ENCODE measurements at places on chromosomes 3 and 15.

GRCh38 chr15:65655457-65655856 is 33.7 kb downstream of the SLC24A1 start:
- DNase-seq, result no peak

DNA sequence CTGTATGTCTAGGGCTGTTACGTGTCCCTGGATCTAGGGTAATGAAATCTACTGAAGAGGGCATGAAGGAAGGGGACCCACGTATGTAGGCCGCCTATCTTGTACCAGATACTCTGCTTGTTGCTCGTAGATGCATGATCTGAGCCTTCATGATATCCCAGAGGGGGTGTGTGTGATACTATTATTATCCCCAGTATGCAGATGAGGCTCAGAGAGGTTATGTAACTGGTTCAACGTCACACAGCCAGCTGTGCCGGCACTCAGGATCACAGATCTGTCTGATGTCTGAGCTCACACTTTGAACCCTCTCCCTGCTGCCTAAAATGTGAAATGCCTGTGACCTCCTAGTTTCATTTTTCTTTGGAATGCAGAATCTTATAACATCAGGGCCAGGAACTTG is 36.2 kb upstream of the SEC13 start:
- no peak for DNase-seq

- no peak for DNase-seq
Measured at GRCh38 chr15:66803182-66803729, 101.2 kb downstream of the SMAD6 start.

GRCh38 chr3:196969660-196970546 is 1.3 kb upstream of the PIGZ start:
- DNase-seq, result peak; percentile 68

DNA sequence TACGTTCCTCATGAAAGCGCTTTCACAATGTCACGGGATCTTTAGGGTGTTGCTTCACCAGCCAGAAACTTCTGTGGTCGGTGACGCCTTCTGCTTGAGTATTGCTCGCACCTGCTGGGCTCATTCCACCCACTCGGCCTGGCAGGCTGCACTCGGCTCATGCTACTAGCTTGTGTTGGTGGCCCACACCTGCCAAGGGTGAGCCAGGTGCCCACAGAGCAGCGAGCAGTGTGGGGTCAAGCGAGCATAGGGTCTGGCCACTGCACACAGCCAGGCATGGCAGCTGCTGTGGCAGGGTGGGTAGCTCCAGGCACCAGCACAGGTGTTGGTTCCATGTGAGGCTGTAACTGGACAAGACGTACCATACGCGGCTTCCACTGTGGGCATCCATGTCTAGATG is 202.9 kb upstream of the CADM2 start:
- no peak for DNase-seq

GRCh38 chr3:150599611-150600297 is 3.4 kb upstream of the SELENOT start:
- DNase-seq, result no peak

- no peak for DNase-seq
Measured at GRCh38 chr3:97417-98258, 98.9 kb upstream of the CHL1 start.
